Glutamatergic neuron (in vitro differentiated cells): ENCODE measurements at places on chromosomes 12 and 14. TPM values are rescaled to one million over a fixed set of nuclear protein-coding genes. Genes with fewer than 3 reads are reported as not detected.

The POTEG gene
- not detected for total RNA-seq

The PLCZ1 gene
- not detected for total RNA-seq

The GYS2 gene
- not detected for total RNA-seq

The KRT73 gene
- total RNA-seq, result not detected

The PLEKHH1 gene
- 32.4 TPM for total RNA-seq

- no peak overlapping the region for H3K4me3 ChIP-seq
- peaks cover 16% of the 10 kb centered on the region for H3K4me1 ChIP-seq
- no peak for DNase-seq
- no peaks in the 10 kb centered on the region for H3K36me3 ChIP-seq
- no peaks in the 10 kb centered on the region for H3K27me3 ChIP-seq
These were observed 28.6 kb upstream of the DLK1 start for GRCh38 chr14:100698066-100698465.

GRCh38 chr12:109529691-109530640 is 43.3 kb downstream of the MMAB start:
- H3K27ac ChIP-seq, result peak overlapping the region; percentile 87
- H3K36me3 ChIP-seq, result no peaks in the 10 kb centered on the region
- no peak for DNase-seq
- peaks cover 2% of the 10 kb centered on the region for H3K27me3 ChIP-seq
- peak overlapping the region; percentile 59 for H3K4me3 ChIP-seq

GRCh38 chr12:121575952-121576625 is 4.7 kb downstream of the KDM2B start:
- H3K27me3 ChIP-seq, result peaks cover 4% of the 10 kb centered on the region
- DNase-seq, result no peak
- H3K4me3 ChIP-seq, result no peak overlapping the region
- H3K4me1 ChIP-seq, result peaks cover 25% of the 10 kb centered on the region
- H3K36me3 ChIP-seq, result no peaks in the 10 kb centered on the region
- no peak overlapping the region for H3K27ac ChIP-seq

DNA sequence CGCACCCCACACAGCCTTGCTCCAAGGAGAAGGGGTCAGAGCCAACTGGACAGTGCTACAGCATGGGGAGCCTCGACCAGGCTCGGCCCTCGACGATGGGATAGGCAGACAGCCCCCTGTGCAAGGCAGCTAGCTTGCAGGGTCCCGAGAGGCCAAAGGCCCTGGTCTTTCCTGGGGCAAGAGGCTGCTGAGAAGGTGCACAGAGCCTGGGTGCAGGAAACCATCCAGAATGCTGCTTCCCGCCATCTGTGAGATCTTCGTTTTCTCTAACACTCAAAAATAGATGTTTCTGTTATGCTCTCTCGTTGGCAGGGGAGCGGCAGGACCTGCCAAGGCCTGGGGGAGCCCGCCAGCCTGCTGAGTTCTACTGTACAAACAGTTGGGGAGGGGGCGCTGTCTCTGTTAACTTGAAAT is 168.0 kb upstream of the RTL1 start:
- DNase-seq, result no peak
- H3K27ac ChIP-seq, result peak overlapping the region; percentile 59
- peaks cover 23% of the 10 kb centered on the region for H3K4me1 ChIP-seq
- no peaks in the 10 kb centered on the region for H3K36me3 ChIP-seq

GRCh38 chr12:10366875-10367274 is 23.0 kb downstream of the KLRK1 start:
- DNase-seq, result no peak
- H3K4me1 ChIP-seq, result no peaks in the 10 kb centered on the region
- no peak overlapping the region for H3K4me3 ChIP-seq
- H3K36me3 ChIP-seq, result no peaks in the 10 kb centered on the region
- H3K27ac ChIP-seq, result no peak overlapping the region

DNA sequence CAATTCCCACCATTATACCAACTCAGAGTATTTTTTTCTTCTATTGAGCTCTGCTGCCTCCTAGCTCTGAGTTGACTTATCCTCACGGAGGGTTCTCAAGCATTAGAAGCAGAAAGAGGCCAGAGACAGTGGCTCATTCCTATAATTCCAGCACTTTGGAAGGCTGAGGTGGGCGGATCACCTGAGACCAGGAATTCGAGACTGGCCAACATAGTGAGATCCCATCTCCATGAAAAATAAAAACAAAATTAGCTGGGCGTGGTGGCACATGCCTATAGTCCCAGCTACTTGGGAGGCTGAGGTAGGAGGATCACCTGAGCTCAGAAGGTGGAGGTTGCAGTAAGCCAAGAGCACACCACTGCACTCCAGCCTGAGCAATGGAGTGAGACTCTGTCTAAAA is 21.0 kb downstream of the HPD start:
- no peaks in the 10 kb centered on the region for H3K27me3 ChIP-seq
- no peak for DNase-seq
- no peak overlapping the region for H3K27ac ChIP-seq
- H3K4me3 ChIP-seq, result no peak overlapping the region

DNA sequence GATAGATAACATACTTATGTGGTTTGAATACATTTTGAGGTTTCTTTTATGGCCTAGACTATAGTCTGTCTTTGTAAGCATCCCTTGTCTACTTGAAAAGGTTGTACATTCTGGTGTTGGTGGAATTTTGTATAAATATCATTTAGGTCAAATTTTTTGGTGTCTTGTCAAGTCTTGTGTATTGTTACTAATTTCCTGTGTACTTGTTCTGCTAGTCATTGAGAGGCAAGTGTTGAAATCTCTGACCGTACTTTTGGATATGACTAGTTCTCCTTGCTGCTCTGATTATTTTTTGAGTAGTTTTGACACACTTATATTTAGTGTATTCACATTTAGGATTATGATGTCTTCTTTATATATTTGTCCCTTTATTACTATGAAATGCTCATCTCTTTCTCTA is 219.6 kb downstream of the CCDC91 start:
- no peak overlapping the region for H3K4me3 ChIP-seq
- no peaks in the 10 kb centered on the region for H3K27me3 ChIP-seq
- H3K27ac ChIP-seq, result no peak overlapping the region
- no peak for DNase-seq
- H3K4me1 ChIP-seq, result no peaks in the 10 kb centered on the region

DNA sequence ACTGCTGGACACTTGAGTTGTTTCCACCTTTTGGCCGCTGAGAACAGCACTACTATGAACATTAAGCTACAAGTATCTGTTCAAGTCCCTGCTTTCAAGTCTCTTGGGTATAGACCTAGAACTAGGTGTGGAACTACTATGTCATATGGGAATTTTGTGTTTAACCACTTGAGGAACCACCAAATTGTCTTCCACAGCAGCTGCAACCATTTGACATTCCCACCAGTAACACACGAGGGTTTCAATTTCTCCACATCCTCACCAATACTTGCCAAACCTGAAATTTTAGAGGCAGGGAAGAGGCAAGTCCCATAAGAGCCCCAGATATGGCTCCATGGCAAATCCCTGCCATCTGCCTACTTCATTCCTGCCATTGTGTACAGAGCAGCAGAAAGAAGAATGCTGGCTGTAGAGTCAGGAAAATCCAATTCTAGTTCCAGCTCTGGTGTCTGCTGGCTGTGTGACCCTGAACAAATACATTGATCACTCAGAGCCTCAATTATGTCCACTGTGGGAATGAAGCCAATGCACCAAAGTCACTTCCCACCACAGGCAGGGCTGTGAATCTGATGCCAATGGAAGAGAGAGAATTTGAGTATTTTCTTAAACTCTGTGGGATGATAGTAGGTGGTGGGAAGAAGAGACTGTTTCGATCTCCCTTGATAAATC is 17.8 kb downstream of the PITPNM2 start:
- no peak overlapping the region for H3K27ac ChIP-seq
- H3K27me3 ChIP-seq, result peaks cover 2% of the 10 kb centered on the region
- peaks cover 2% of the 10 kb centered on the region for H3K4me1 ChIP-seq
- H3K36me3 ChIP-seq, result no peaks in the 10 kb centered on the region
- no peak for DNase-seq

DNA sequence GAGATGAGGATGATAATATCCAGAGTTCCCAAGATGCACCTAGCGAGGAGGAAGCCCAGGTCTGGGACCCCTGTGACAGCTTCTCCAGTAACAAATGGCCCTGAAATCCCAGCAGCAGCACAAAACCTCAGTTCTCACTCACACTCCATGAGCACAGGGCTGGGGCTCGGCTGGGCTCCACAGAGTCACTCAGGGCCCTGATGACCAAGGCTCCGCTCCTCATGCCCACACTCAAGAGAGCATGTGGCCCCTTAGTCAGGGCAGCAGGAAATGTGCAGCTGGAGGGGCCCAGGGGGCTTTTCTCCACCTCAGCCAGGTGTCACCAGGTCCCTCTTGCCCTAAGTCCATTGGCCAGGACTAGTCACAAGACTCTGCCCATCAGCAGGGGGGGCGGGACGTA is 242.7 kb upstream of the SFSWAP start:
- H3K36me3 ChIP-seq, result no peaks in the 10 kb centered on the region
- DNase-seq, result no peak
- no peak overlapping the region for H3K27ac ChIP-seq

- peaks cover 20% of the 10 kb centered on the region for H3K4me1 ChIP-seq
- no peak for DNase-seq
- no peaks in the 10 kb centered on the region for H3K36me3 ChIP-seq
- no peak overlapping the region for H3K27ac ChIP-seq
These were observed 4.1 kb downstream of the ISCU start for GRCh38 chr12:108566452-108566851.

DNA sequence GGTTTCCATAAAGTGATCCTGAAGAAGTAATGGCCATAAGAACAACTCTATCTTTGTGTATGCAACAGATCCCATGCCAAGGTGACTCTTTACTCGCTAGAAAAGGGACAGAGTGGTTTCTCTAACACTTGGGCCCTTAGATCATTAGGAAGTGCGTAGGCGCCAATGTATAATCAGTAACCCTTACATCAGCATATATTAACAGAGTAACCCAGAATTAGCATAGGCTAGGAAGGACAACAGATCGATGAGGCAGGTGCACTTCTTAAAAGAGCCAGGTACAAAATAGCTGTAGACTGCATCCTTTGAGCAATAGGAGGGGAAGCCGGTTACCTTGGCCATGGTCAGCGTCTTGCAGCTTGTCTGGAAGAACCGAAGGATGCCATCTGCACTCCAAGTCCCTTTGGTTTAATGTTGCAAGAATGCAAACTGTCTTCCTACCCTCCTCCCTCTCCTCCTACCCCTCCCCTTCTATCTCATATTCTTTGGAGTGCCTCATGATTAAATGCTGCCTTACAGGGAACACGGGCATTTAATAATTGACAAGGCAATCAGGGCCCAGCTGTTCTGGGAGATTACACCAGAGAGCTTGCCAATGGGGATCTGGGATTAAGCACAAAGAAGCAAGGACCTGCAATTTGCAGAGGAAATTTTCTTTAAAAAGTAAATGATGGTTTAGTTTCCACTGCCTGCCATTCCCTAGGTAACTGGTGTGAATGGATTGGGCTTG is 8.0 kb downstream of the GSG1 start:
- H3K4me3 ChIP-seq, result no peak overlapping the region
- H3K27ac ChIP-seq, result no peak overlapping the region
- H3K27me3 ChIP-seq, result peaks cover 3% of the 10 kb centered on the region
- DNase-seq, result no peak
- no peaks in the 10 kb centered on the region for H3K36me3 ChIP-seq

GRCh38 chr14:89566644-89567415 is 149.8 kb upstream of the FOXN3 start:
- H3K27me3 ChIP-seq, result no peaks in the 10 kb centered on the region
- no peak overlapping the region for H3K4me3 ChIP-seq
- no peak overlapping the region for H3K27ac ChIP-seq

GRCh38 chr14:77197988-77198387 is 16.4 kb downstream of the TMEM63C start:
- no peak for DNase-seq
- H3K27ac ChIP-seq, result no peak overlapping the region
- H3K4me3 ChIP-seq, result no peak overlapping the region
- peaks cover 15% of the 10 kb centered on the region for H3K27me3 ChIP-seq

DNA sequence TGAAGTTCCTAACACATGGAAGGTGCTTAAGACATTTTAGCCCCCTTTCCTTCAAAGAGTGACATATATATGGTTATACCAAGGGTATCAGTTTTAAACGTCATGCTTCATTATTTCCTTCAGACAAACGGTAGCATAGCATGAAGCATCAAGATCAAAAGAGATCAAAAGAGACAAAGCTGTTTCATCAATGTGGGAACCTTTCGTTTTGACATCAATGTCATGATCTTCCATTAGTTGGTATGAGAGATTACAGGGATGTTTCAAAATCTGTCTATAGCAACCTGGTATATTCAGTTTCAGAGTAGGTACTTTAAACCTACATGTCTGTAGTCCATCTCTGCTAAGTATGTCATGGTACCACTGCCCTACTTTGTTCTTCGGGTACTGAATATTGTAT is 28.3 kb downstream of the PUS7L start:
- peaks cover 3% of the 10 kb centered on the region for H3K4me1 ChIP-seq
- H3K27ac ChIP-seq, result no peak overlapping the region
- no peaks in the 10 kb centered on the region for H3K27me3 ChIP-seq
- H3K4me3 ChIP-seq, result no peak overlapping the region
- no peaks in the 10 kb centered on the region for H3K36me3 ChIP-seq

GRCh38 chr12:4566474-4566873 is 4.5 kb downstream of the DYRK4 start:
- no peak overlapping the region for H3K4me3 ChIP-seq
- no peaks in the 10 kb centered on the region for H3K27me3 ChIP-seq
- H3K27ac ChIP-seq, result no peak overlapping the region
- peaks cover 4% of the 10 kb centered on the region for H3K4me1 ChIP-seq
